Stimulated activated CD8-positive, alpha-beta memory T cell treated with anti-CD3 and anti-CD28 coated beads, Interleukin-15, amount 100 ng/mL, for 48 hours (primary cell): ENCODE measurements at places on chromosomes 5 and 9.

DNA sequence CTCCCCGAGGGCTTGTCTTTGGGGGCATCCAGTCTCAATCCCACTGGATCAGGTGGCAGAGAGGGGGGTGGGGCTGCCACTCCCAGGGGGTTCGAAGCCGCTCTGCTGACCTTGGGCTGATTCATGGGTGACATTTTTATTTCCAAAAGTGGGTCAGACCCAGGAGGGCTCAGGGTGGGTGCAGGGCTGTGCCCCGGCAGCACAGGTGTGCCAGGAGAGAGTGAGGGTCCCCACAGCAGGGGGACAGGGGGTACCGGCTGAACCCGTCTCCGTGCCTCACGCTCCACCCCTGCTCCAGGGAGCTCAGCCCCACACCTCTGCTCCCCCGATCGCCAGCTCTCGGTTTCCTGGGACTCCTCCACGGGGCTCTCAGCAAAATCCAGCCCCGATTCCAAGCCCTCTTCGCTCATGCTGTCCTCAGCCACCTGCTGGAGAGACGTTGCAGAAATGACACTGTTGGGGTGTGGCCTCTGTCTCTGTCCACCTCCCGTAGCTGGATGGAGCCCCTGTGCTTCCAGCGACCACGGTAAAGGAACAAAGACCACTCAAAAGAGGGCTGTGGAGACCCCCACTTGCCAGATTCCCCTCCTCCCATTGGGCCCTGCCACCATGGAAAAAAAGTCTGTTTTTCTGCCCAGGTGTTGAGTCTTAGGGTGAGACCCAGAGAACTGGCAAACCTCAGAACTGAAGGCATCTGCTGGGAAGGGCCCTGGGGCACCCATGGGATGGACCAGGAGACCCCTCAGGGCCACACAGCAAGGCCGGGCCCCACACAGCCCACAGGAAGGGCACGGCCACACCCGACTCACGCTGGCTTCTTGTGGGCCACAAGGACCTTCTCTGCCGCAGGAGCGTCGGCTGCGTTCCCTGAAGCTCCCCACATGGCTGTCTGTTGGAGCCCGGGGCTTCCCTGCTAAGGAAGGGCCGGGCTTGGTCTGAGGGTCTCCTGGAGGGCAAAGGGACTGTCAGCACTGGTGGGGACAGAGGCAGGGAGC is 10.6 kb upstream of the QSOX2 start:
- DNase-seq, result no peak

GRCh38 chr5:82663225-82663624 is 385.1 kb upstream of the RPS23 start:
- no peak for DNase-seq

- peak; percentile 79 for DNase-seq
Measured at GRCh38 chr9:131393622-131394463, at the start of gene PRRC2B. Gene PRRC2B (plus strand): TSS chr9:131394086. CDS start chr9:131430145, 36,059 bp downstream.

DNA sequence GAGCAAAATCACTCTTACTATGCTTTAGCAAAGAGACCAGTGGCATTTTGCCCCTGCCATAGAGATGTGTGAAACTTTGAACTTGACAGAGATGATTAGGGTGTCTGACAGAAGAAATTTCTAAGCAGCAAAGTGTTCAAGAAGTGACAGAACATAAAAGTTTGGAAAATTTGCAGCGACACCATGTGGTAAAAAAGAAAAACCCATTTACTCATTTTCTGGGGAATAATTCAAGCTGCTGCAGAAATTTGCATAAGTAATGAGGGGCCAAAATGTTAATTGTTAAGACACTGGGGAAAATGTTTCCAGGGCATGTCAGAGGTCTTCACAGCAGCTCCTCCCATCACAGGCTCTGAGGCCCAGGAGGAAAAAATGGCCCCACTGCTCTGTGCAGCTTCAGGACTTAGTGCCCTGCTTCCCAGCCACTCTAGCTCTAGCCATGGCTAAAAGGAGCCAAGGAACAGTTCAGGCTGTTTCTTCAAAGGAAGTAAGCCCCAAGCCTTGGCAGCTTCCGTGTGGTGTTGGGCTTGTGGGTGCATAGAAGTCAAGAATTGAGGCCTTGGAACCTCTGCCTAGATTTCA is 6.1 kb upstream of the AP3B1 start:
- DNase-seq, result no peak

DNA sequence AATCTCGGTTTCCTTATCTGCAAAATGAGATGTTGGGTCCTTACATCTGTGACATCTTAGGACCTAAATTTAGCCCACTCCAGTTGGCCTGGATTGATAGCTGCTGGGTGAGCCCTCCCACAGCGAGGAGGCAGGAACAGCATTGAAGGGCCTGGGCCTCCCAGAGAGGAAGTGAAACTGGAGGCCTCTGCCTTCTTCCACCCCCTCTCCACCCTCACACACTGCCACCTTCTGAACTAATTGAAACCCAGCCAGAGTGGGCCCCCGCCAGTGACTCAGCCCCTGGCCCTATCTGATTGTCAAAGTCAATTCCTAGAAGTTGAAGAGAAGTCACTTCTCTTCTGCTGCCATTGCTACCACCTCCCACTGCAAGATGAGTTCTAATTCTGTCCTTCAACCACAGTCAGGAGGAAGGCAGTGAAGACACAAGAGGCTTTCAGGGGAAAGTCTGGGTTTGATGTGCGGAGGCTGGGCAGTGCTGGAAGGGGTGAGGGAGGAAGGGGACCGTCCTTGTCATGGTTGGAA is 55.2 kb upstream of the NEK6 start:
- DNase-seq, result peak; percentile 85

- DNase-seq, result no peak
Measured at GRCh38 chr5:68093455-68094159, 121.9 kb upstream of the PIK3R1 start.
